GM23248 (cell line): ENCODE measurements at places on chromosomes 1 and 21. TPM values are rescaled to one million over a fixed set of nuclear protein-coding genes. Genes with fewer than 3 reads are reported as not detected.
A peak's percentile ranks its signal among the peaks of the same experiment; 100 is the strongest.

The CTTNBP2NL gene
- total RNA-seq, result 19.2 and 24.3 TPM in 2 replicates

The TTC39A gene
- not detected in 2 replicates for total RNA-seq

- peak; percentile 88 for DNase-seq
Observed at GRCh38 chr1:27403065-27403726, 10.8 kb downstream of the GPR3 start.

- no peak for DNase-seq
Observed at GRCh38 chr1:161890574-161890973, 124.5 kb downstream of the ATF6 start.

The PAFAH2 gene
- total RNA-seq, result 10.7 and 11.9 TPM in 2 replicates

The PSEN2 gene
- total RNA-seq, result 7.0 and 13.9 TPM in 2 replicates

DNA sequence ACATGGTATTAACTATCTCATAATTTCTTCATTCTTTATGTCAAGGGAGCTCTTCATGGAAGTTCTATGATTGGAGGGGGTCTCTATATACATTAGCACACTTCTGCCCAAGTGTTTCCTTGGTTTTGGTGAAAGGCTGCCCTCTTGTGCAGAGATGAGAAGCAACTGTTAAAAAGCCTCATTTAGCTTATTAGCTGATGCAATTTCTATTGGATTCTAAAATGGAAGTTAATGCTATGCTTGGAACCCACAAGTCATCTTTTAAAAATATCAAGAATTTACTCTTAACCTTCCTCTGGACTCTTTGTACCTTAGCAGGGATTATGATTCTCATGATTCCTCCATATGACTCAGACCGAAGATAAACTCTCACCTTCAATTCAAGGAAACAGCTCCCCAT, 328.9 kb downstream of the PTBP2 start:
- DNase-seq, result peak; percentile 48

DNA sequence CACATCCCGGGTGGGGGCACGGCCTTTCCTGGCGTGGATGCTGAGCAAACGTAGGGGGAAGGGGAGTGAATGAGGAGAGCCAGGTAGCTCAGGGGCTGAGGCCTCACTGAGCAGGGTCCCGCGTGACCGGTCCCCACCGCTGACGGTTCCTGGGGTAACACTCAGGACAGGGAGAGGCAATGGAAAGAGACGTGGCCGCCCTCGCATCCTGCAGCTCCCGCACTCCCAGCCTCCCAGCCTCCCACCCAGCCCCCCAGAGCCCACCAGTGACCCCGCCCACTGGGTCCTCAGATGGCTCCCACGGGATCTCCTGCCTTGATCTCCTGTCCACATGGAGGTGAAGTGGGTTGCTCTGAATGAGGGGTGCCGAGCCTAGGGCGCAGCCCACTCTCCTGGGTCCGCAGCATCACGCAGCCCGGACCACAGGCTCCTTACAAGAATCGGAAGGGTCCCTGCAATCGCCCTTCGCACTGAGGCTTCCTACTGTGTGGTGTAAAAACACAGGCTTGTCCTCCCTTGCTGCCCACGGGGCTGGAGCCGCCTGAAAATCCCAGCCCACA, 2.4 kb downstream of the TSPEAR start:
- no peak for DNase-seq

- DNase-seq, result peak; percentile 78
Observed at GRCh38 chr1:30908696-30909364, at the start of gene SDC3. TSS of gene SDC3 (minus strand) at chr1:30908758. CDS start at chr1:30908586, 172 bp downstream.

DNA sequence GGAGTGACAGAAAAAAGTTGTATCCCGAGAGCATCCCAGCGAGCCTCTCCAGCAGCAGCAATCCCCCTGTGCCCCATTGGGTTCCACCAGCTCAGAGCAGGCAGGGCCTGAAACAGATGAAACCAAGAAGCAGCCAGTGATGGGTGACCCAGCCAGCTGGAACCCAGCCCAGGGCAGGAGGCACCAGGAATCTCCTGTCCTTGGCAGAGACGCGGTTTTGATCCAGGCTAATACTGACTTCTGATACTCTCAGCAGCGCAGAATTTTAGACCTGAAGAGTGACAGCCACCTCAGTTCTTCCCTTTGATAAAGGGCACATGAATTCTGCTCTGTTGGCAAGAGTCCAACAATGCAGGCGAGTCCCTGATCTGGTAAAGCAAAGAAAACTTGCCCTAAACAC, 11.4 kb upstream of the OLIG1 start:
- DNase-seq, result no peak

The ATAD3C gene
- total RNA-seq, result not detected in 2 replicates

DNA sequence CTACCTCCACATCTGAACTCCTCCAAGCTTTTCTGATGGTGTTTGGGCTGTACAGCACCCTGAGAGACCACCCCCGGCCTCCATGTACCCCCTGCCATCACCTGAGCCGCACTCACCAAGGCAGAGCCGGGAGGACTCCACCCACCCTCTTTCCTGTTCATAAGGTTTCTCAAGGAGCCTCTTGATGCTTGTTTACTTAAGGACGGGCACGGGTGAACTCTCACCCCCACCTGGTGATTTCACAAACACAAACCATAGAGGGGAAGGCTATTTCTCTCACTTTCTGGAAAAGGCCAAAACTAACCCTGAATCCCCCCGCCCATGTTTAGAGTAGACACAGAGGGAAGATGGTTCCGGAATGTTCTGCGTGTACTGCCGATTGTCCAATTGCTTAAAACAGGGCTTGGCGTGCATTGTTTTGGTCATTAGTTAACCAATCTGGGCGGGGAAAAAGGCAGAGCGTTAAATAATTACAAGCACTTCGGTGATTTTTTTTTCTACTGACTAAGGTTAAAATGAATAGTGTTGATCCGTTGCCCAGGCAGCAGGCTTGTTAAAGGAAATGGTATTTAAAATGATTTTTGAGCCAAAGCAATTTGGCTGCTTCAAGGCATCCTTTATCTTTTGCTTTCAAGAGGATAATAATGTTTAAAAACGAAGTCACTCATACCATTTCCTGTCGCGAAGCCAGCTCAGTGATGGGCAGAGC, 279.8 kb upstream of the VAMP3 start:
- peak; percentile 91 for DNase-seq

GRCh38 chr21:44510109-44510507, 29.9 kb downstream of the KRTAP10-1 start:
- no peak for DNase-seq

The SLC25A34 gene
- total RNA-seq, result 0.13 and 0.54 TPM in 2 replicates

DNA sequence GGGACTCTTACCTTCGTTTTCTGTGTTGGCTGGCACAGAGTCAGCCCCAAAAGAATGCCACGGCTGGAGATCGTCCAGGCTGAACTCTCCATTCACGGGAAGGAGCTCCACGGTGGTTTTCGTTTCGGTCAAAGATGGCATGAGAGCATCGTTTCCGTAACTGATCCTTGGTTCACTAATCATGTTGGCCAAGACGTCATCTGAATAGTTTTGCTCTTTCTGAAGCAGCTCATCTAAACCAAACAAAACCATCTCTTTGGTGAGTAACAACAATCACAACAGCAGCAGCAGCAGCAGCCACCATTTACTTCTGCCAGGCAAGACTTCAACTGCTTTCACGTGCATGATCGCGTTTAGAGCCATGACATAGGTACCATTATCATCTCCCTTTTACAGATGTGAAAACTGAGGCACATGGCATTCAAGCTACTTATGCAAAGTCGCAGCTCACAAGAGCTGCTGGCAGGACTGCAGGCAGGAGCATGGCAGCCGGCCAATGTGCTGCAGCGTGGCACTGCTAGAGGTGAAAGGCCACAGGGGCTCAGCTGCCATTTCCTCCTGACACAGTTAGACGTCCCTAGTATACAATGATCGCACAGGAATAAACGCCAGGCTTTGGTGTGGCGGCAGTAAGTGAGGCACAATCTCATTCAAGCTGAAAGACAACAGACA, 177.1 kb downstream of the GABPA start:
- no peak for DNase-seq

The NAV1 gene
- 79.0 and 81.8 TPM in 2 replicates for total RNA-seq

GRCh38 chr1:101317590-101317989, 80.8 kb downstream of the S1PR1 start:
- DNase-seq, result no peak

DNA sequence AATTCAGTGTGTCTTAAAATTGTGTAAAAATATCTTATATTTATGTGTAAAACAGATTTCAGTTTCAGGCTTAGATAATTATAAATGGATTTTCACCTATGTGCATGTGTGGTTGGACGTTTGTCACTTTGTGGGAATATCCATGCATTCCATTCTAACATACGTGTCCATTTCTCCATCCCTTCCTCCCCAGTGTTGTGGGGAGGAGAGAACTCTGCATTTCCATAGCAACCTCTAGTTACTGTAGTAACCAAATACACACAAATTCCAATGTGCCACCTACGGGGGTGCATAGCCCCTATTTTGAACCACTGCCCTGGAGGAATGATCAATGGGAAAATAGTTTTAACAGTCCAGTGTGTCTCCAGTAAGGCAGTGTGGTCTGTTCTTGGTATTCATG, 79.0 kb downstream of the RASAL2 start:
- peak; percentile 16 for DNase-seq

GRCh38 chr1:52579415-52579814, 22.8 kb upstream of the GPX7 start:
- DNase-seq, result no peak

DNA sequence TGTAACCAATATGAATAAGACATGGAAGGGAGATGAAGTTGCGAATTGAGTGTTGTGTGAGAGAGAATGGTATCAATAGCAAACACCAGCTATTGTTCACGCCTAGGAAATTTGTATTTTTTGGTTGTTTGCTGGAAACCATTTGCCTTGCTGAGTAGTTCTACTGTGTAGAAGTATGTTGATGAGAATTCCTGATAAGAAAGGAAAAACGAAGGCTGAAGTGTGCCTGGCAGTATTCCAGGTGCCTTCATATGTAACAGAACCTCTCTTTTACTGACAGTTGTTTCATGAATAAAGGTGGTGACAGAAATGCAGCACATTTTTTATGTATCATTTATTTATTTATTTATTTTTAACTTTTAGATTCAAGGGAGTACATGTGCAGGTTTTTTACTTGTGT, 79.5 kb downstream of the SDCCAG8 start:
- DNase-seq, result no peak

DNA sequence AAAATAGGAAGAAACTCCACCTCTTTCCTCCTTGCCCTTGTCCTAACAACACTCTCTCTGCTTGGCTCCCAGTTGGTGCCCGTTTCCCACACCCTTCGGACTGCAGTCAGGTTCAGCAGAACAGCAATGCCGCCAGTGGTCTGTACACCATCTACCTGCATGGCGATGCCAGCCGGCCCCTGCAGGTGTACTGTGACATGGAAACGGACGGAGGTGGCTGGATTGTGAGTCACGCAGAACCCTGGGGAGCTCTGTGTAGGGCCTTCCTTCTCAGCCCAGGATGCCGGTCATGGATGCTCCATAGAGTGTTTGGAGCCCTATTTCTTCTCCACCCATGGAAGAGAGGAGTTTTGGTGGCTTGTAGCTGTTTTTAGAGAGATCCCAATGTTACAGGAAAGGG, 60.9 kb downstream of the TNN start:
- no peak for DNase-seq

DNA sequence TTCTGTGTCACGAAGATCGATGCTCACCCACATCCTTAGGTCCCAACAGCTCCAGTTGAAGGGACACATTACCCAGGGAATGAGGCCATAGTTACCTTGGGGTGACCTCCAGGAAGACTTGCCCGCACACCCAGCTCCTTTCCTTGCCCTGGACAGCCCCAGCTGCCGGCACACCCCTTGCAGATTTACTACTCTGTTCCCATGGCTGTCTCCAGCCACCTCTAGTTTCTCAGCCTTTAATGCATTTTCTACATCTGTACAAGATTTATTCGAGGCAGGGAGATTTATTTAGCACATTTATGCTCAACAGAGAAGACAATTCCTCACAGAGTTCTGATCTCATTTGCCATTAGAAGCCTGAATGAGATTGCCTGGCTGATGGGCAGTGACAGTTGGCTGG, 36.7 kb downstream of the SYT2 start:
- DNase-seq, result no peak

- no peak for DNase-seq
Observed at GRCh38 chr1:87880098-87880760, 551.5 kb downstream of the LMO4 start.

DNA sequence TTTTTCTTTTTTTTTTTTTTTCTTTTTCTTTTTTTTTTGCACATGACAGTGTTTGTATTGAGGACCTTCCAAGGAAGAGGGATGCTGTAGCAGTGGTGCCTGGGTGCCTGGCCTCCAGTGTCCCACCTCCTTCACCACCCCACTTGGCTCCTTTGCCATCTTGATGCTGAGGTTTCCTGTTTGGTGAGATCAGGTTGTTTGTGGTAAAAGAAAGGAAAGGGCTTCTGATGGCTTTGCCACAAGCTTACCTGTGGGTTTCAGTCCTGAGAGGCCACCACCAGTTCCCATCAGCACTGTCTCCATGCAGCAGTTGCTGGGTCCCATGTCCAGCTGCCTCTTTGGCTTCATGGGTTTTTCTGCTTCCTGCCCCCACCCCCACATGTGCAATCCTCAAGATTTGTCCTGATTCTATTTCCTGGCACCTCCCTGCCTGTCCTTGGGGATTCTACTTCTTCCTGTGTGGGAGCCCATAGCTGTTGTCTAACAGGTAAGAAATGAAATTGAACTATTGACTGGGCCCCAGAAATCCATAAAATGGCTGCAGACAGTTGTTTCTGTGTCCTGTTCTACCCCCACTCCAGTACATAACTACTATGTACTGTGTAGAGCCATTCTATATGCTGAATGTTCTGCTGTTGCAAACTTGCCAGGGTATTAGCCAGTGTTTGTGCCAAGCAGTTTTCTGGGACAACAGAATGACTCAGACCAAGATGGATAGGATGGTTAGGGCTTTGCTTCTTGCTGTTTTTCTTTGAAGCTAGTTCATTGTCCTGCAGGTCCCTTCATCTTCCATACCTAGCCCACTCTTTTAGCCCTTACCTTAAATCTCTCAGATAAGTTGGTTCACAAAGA, 4.2 kb upstream of the CCDC28B start:
- DNase-seq, result peak; percentile 54

GRCh38 chr21:32534113-32534512, 51.2 kb downstream of the TCP10L start:
- no peak for DNase-seq

DNA sequence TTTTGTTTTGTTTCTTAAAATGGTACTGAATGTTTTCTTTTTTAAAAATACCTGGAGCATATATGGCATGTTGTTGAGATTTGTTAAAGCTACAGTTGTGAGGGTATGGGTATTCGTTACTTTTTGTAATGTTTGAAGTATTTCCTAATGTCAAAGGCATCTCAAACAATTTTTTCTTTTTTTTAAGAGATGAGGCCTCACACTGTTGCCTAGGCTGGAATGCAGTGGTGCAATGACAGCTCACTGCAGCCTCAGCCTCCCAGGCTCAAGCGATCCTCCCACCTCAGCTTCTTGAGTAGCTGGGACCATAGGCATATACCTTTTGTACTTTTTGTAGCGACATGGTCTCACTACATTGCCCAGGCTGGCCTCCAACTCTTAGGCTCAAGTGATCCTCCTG, 16.1 kb downstream of the CLCN6 start:
- peak; percentile 57 for DNase-seq

GRCh38 chr21:36422279-36423098, 37.3 kb downstream of the CHAF1B start:
- DNase-seq, result peak; percentile 66

GRCh38 chr1:68206848-68207689, 25.3 kb downstream of the WLS start:
- DNase-seq, result peak; percentile 68

The CDC42BPA gene
- 37.9 and 39.1 TPM in 2 replicates for total RNA-seq

The LCA5L gene
- 1.1 TPM in 2 replicates for total RNA-seq
